ENCODE measurements at places on chromosomes 12 and 14.

- no peak for DNase-seq
Observed at GRCh38 chr12:107906707-107907106, 132.2 kb downstream of the ASCL4 start.

DNA sequence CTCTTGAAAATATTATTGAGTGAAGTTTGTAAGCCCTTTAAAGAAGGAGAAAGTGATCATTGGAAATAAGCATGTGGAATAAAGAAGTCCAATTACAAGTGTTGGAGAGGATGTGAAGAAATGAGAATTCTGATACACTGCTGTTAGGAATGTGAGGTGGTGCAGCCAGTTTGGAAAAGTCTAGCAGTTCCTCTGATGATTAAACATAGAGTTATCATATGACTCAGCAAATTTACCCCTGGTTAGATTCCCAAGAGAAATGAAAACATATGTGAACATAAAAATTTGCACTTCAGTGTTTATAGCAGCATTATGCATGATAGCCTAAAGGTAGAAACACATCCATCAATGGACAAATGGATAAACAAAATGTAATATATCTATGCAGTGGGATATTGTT lies 319.9 kb downstream of the AEBP2 start:
- DNase-seq, result no peak

GRCh38 chr14:100341301-100342031 lies 18.3 kb downstream of the SLC25A47 start:
- DNase-seq, result no peak

- DNase-seq, result no peak
Observed at GRCh38 chr12:46177025-46177424, 91.8 kb downstream of the SLC38A1 start.

- no peak for DNase-seq
Observed at GRCh38 chr14:38309522-38310277, 53.8 kb upstream of the CLEC14A start.

DNA sequence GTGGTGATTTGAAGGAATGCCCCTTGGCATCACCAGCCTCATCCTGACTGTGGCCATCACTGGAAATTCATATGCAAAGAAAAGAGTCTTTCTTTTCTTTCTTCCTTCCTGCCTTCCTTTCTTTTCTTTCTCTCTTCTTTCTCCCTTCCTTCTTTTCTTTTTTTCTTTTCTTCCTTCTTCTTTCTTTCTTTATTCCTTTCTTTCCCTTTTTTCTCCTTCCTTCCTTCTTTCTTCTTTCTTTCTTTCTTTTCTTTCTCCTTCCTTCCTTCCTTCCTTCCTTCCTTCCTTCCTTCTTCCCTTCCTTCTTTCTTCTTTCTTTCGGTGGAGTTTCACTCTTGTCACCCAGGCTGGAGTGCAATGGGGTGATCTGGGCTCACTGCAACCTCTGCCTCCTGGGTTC lies 58.0 kb upstream of the TMEM132D start:
- DNase-seq, result no peak

GRCh38 chr14:64475585-64476273 lies 10.4 kb downstream of the AKAP5 start:
- no peak for DNase-seq

DNA sequence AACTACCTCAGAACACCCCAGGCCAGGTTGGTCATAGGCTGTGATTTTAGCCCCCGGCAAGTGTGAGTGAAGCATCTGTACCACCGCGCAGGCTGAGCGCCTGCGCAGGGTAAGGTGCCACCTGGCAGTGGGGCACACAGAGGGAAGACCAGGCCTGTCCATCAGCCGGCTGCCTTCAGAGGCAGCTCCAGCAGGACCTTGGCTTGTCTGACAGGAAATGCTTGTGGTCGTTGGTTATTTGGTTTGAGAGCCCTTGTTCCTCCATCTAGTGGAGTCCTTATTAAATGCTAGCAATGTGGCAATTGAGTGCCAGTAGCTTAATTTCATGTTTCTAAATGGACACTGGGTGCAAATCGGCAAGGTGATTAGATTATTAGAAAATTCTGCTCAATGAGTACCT lies 27.5 kb downstream of the SLC25A29 start:
- DNase-seq, result no peak

DNA sequence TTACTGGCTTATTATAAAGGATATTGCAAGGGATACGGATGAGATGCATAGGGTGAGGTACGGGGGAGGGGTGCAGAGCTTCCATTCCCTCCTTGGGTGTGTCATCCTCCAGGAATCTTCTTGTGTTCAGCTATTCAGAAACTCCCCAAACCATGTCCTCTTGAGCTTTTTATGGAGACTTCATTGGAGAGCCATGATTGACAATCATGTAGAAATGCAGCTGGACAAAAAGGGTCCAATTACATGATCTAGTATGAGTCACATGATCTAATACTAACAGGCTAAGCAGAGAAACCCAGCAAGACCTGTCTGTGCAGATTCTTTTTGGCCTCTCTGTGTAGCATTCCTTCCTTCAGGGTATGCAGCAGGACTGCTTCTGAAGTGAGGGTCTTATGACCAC lies 23.9 kb upstream of the FLVCR2 start:
- DNase-seq, result no peak

GRCh38 chr14:45798659-45799058 lies 545.7 kb upstream of the MIS18BP1 start:
- no peak for DNase-seq

DNA sequence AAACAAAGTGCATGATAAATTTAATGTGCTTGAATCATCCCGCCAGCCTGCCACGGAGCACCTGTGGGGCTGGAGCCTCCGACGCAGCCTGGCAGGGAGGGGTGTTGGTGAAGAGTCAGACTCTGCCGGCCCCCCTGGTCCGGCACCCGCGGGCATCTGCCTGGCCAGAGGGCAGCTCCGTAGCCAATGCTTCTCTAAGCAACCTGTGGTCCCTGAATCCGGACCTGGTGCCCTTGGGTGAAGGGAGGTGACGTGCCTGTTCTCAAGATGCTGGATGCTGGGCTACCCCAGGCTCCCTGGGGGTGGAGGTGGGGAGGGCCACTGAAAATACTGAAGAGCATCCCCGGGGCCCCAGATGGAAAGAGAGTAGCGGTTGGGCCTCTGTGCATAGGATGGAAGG lies 158.6 kb upstream of the C14orf180 start:
- DNase-seq, result no peak

- DNase-seq, result no peak
Observed at GRCh38 chr12:117674313-117674712, 294.5 kb downstream of the KSR2 start.

- DNase-seq, result no peak
Observed at GRCh38 chr14:105375635-105376057, 22.7 kb upstream of the TEX22 start.

GRCh38 chr12:121992059-121992879 lies 29.4 kb upstream of the BCL7A start:
- no peak for DNase-seq

DNA sequence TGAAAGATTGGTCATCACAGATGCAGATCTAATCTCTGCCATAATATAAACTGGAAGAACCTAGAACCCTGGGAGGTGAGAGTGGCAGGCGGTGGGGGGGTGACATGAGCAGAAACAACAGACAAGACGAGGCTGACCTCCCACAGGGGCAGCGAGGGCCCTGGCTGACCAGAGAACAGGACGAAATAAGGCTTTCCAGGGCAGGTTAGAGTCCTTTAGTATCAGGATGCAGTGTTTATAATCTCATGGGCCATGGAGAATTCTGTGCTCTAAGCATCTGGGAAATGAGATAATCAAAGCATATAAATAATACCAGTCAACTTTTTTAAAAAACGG lies 102.7 kb upstream of the BCL2L14 start:
- DNase-seq, result no peak

DNA sequence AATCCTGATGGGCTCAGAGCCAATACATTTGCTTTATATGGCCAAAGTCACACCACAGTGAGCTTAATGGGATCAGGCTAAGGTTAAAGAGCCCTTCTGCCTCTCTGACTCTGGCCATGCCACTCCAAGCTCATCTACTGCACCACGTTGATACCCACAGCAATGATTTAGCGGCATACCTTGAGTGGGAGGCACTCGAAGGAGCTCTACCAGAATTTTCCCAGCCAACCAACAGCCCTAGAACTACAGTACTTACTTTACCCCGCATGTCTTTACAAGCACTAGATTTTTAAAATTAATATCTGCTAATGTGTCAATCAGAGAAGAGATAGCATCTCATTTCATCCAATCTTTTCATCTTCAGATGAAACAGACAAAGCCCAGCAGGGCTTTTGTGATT lies 300.5 kb downstream of the GRIN2B start:
- no peak for DNase-seq

DNA sequence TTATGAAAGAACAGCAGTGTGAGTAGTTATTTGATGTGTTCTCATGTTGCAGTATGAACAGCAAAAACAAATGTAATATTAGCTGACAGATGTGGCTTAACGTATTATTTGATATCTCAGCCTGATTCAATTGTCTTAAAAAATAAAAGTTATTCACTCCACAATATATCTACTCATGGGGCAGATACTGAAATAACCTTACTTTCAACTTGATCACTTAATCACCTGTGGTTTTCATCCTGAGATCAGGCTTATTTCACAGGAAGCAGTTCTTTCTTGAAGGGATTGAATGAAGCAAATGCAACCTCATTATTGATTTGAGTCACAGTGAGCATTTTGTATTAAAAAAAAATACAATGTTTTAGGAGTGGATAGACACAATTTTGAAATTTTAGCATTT lies 90.3 kb downstream of the AKAP6 start:
- DNase-seq, result no peak

GRCh38 chr14:74965486-74966153 lies 10.2 kb upstream of the PGF start:
- DNase-seq, result no peak

- DNase-seq, result no peak
Observed at GRCh38 chr12:131865180-131865875, 29.1 kb upstream of the ULK1 start.

DNA sequence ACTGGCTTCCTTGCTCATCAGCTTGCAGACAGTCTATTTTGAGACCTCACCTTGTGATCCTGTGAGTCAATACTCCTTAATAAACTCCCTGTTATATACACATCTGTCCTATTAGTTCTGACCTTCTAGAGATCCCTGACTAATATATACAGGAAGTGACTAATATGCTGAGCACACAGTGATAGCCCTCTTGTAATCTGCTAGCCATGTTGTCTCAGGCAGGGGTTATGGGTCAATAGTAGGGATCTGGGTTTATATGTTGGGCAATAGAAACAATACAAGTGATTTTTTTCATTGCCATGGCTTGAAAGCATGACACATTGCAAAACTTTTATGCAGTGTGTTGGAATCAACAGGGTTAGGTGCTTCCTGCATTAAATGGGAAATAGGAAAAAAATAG lies 562.2 kb downstream of the GALC start:
- no peak for DNase-seq

DNA sequence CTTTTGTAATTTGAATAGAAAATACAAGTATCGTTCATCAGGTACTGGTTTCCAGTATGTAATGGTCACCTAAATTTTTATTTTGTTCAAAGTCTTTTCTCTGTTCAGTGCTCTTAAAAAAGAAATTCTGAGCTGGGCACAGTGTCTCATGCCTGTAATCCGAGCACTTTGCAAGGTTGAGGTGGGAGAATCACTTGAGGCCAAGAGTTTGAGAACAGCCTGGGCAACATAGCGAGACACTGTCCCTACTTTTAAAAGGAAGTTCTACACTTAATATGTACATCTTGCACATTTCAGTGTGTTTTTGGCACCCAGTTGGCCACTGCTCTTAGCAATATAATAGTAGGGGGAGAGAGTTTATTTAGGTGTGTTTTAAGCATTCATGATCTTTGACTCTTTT lies 27.9 kb downstream of the PCNX1 start:
- no peak for DNase-seq

DNA sequence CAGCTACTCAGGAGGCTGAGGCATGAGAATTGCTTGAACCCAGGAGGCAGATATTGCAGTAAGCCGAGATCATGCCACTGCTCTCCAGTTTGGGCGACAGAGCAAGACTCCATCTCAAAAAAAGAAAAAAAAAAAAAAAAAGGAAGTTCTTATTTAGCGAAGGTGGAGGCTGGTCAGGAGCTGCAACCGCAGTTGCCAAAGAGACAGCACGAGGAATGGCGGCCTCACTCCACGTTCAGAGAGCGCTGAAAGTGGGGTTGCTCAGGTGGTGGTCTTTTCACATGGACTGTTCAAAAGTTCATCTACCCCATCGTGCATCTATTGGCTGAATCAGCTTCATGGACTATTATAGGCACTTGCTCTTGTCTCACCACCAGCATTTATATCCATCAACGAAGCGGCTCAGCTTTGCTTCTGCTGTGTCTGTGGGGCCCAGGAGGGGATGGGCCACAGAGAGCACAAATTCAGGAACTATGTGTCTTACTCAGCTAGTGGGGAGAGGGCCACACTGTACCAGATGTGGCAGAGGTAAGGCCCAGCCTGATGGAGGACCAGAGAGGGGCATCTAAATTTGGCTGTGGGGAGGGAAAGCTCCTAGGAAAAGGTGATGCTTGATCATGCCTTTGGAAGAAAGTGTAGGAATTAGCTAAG lies 27.3 kb downstream of the SLC25A47 start:
- DNase-seq, result no peak

DNA sequence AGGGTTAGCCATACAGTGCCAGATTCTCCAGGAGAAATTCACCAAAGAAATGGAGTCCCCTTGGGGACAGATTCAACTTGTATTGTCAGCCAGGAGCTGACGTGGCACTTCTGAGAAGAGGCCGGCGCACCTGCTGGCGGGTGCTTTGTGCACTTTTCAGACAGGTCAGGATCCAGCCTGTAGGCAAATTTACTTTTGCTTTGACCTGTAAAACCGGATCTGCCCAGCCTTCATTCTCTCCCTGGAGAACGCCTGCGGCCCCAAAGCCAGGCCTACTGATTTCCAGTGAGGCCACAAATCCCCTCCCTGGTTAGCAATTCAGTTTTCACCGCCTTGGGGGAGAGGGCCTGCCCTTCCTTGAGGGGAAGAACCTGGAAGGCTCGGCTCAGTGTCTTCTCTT lies 17.4 kb downstream of the P2RX4 start:
- no peak for DNase-seq

- DNase-seq, result no peak
Observed at GRCh38 chr12:23197266-23197665, 572.3 kb downstream of the ETNK1 start.

DNA sequence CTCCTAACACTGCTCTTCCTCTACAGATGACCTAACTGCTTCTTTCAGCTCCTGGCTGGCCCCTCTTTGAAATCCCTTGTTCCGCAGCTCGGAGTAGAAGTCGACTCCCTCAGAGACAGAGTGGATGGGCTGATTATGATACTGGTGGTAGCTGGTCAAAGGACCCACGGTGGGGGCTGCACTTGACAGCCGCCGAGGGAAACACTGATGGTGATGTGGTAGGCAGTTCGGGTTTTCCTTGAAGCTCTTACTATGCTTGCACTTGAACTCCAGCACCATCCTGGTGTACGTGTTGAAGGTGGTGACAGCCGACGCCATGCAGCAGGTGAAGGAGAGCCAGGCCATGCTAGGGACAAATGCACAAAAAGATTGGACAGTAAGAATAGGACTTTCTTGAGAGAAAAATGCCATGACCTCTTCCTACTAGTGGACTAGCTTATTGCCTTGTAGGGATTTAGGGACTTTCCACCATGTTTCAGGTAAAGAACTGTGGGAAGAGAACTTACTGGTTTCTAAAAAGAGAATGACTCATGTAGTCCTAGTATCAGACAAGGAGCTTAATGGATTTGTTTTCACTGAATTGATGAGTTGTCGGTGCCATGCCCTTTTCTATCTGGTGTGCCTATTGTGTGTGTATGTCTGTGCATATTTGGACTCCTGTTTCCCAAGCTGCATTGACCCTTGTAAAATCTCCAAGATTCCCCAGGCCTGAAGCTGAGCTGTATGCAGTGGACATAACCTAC lies 18.4 kb downstream of the GSG1 start:
- DNase-seq, result no peak
